ENCODE measurements at places on chromosomes 7 and 10. TPM values are rescaled to one million over a fixed set of nuclear protein-coding genes. Genes with fewer than 3 reads are reported as not detected.

- DNase-seq, result no peak
Observed at GRCh38 chr10:35355971-35356724, 19.8 kb downstream of the CCNY start.

- no peak for DNase-seq
Observed at GRCh38 chr10:1615186-1615954, 122.0 kb downstream of the ADARB2 start.

GRCh38 chr10:111384556-111384955, 307.7 kb downstream of the ADRA2A start:
- DNase-seq, result no peak

Gene PRPS1L1
- total RNA-seq, result not detected

DNA sequence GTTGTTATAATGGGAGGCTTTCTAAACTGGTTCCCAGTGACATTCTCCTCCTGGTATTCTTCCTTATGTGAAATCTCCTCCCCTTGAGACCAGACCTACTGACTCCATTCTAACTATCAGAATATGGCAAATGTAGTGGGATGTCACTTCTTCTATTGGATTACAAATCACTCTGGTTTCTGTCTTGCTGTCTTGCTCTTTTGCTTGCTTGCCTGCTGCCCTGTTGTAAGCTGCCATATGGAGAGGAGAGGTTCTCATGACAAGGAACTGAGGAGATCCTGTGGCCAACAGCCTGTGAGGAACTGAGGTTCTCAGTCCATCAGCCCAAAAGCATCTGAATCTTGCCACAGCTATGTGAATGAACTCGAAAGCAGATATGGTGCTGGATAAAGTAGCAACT, 4.7 kb upstream of the NRCAM start:
- no peak for DNase-seq

GRCh38 chr10:114758331-114758730, 63.2 kb upstream of the FHIP2A start:
- DNase-seq, result no peak

Gene CTAGE15
- total RNA-seq, result not detected

DNA sequence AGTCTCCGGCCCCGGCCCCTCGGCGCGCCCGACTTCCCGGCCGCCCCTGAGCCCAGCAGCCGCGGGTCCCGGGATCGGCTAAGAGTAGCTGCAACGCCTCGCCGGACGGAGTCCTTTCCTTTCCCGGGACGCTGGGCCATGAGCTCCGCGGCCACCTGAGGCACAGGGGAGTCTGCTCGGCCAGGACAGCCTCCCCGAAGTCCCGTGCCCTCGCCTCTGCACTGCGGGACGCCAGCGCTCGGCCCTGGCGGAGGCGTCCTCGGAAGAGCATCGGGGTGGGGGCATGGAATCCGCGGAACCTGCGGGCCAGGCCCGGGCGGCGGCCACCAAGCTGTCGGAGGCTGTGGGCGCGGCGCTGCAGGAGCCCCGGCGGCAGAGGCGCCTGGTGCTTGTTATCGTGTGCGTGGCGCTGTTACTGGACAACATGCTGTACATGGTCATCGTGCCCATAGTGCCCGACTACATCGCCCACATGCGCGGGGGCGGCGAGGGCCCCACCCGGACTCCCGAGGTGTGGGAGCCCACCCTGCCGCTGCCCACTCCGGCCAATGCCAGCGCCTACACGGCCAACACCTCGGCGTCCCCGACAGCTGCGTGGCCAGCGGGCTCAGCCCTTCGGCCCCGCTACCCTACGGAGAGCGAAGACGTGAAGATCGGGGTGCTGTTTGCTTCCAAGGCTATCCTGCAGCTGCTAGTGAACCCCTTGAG, 502 bp downstream of the SLC18A3 start:
- no peak for DNase-seq

Gene HOXA10
- not detected for total RNA-seq

DNA sequence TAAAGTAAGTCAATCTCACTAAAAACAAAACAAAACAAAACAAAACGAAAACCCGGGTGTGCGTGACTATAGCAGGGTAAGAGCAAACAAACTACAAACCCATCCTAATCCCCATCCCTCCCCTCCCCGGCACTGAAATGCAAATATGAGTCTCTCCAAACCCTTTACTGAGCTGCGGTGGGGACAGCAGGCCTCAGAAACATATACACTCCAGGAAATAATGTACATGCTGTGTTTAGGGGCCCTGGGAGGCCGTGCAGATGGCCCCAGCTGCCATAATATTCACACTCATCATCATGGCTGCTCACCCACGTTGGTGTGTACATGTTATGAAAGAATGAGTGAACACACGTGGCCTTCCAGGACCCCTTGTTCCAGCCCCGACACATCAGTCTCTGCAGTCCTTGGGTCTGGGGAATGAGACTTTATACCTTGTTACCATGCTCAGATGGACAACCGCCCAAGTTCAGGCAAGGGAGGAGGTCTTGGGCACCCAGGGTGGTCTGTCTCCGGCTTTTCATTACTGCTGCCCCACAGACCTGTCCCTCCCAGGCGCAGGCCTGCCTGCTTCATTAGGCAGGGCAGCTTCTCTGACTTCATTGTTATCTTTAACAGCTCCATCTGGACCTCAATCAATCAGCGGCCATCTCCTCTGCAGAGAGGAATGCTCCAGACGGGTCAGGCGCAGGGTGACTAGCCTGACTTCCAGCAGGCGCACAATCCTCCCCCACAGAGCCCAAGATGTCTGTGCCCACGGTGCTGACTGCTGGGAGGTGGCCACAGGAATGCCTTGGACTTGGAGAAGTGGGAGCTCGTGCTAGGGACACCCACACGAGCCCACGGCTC, 20.6 kb downstream of the HSPA12A start:
- no peak for DNase-seq

DNA sequence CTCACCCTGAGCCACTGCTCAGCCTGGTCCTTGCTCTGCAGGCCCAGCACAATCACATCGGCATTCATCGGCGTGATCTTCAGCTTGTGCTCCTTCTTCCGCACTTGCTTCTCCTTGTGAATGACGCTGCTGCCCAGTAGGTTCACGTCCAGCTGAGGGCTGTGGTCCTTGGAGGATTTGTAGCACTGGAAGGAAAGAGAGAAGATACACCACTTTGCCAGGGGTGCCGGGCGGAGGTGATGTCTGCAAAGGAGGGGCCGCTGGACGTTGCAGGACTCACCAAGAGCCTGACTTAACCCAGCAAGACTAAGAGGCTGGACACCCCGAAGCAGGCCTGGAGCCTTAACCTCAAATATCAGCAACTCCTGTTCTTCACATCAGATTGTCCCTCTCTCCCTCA, 74.8 kb downstream of the VWA2 start:
- DNase-seq, result no peak

- DNase-seq, result no peak
Observed at GRCh38 chr7:21011153-21011552, 224.5 kb upstream of the SP8 start.

DNA sequence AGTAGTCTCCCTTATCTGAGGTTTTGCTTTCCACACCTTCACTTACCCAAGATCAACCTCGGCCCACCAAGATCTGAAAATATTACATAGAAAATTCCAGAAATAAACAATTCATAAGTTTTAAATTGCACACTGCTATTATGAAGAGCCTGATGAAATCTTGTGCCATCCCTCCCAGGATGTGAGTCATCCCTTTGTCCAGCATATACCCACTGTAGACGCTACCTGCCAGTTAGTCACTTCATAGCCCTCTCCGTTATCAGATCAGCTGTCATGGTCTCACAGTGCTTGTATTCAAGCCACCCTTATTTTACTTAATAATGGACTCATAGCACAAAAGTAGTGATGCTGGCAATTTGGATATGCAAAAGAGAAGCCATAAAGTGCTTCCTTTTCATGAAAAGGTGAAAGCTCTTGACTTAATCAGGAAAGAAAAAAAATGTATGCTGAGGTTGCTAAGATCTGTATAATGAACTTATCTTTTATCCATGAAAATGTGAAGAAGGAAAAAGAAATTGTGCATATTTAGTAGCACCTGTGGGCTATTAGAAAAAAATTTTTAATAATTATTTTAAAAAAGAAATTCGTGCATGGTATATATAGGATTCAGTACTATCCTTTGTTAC, 9.8 kb upstream of the MRPS16 start:
- no peak for DNase-seq

GRCh38 chr10:52869864-52870263, 97.3 kb upstream of the MBL2 start:
- DNase-seq, result no peak

GRCh38 chr10:83801983-83802382, 337.3 kb upstream of the GHITM start:
- no peak for DNase-seq

DNA sequence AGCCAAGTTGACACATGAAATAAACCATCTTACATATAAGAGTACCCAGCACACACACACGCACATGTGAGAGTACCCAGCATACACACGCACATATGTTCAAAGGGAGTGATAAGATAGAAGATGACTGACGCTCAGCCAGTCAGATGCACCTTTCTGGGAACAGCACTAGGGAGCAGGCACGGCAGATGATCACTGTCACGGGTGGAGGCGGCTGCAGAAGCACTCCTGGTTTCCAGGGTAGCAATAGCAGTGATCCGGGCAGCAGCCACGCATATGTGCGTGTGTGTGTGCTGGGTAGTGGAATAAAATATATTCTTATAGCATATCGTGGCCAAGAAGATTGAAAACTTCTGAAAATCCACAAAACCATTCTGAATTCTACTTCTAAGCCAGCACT, 85.8 kb upstream of the NAMPT start:
- DNase-seq, result no peak

DNA sequence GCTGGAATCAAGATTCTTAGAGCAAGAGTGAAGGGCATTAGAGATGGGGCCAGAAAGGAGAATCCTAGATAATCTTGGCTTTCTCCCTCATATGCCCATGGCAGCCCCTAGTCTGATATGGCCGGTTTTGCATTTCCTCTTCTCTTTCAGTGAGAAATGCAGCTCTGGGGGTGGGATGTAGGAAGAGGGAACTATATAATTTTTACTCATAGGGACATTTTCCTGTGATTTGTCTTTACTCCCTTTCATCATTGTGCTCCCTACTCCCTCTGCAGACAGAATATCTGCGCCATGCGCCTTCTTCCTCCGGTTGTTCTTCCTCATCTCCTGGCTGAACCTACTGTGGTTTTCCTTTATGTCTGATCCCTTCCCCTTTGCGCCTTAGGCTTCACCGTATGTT, 16.8 kb upstream of the CHCHD1 start:
- DNase-seq, result no peak

Gene CPXM2
- not detected for total RNA-seq

DNA sequence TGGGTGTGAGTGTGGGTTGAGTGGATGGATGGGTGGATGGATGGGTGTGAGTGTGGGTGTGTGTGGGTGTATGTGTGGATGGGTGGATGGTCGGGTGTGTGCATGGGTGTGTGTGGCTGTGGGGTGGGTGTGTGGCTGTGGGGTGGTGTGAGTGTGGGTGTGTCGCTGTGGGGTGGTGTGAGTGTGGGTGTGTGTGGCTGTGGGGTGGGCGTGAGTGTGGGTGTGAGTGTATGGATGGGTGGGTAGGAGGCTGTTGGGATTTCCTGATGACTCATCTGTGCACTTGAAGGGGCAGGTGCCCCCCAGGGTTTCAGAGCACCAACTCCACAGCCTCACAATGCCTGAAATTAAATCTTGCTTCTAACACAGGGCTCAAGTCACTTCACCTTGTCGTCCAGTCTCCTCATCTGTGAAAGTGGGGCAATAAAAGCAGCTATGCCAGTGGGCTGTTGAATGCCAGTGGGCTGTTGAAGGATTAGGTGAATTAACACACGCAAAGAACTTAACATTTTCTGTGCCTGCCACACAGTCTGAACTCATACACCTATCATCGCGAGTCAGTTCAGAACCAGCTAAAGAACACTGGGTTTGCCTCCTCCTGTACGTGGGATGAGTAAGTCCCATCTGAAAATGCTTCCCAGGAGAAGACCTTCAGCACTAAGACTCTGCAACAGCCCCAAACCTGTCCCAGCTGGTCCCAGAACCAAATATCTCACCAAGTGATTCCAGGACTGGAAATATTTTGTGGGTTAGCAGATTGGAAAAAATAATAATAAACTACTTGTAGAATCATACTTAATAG, 32.0 kb downstream of the SFMBT2 start:
- DNase-seq, result no peak

GRCh38 chr10:69056129-69056528, 31.8 kb upstream of the SRGN start:
- no peak for DNase-seq

DNA sequence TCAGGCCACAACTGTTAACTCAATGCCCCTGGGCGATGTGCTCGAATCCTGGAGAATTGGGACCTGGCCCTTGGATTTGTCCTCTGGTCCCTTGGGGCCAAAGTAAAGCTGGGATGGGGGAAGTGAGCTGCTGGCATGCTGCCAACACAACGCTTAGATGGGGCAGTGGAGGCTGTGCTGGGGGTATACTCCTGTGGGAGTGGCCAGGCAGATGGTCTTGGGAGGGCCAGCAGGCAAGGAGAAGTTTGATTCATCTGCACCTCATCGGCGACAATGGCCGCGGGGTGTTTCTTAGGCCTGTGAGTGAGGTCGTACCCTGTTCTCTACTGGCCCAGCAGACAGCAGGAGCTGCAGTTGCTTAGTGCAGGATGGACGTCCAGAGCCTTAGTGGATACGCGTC, 139.0 kb upstream of the MTPN start:
- DNase-seq, result no peak

Data from B cell (primary cell).